ENCODE measurements at places on chromosomes 7 and 10.
A peak's percentile ranks its signal among the peaks of the same experiment; 100 is the strongest.

DNA sequence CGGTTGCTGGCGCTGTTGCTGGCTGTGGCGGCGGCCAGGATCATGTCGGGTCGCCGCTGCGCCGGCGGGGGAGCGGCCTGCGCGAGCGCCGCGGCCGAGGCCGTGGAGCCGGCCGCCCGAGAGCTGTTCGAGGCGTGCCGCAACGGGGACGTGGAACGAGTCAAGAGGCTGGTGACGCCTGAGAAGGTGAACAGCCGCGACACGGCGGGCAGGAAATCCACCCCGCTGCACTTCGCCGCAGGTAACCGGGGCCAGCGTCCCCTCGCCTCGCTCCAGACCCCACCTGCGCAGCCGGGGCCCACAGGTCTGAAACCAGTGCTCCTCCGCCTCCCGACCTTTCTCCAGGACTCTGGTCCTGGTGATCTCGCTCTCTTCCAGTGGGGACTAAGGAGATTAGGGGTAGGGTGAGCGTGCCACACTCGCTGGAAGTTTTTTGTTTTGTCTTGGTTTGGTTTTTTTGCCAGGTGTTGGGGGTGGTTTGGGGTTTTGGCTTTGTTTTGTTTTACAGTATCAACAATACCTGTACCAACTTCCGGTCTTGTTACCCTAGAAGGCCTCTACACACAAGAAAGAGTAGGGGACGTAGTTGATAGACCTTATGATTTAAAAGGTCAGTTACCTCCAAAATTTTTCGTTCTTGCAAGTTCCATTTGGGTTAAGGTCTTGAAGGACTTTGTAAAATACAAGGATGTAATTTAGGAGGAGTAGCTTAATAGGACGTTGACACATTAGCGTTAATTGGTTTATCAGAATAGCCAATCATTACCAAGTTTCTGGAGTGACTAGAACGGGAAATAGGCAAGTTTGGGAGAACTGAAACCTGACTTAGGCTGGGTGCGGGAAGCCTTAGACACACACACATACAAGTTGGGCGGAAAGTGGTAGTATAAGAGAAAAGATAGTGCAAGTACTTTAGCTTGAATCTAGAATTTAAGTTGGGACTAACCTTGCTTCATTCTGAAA lies 704 bp downstream of the TNKS2 start:
- peak; percentile 60 for DNase-seq

DNA sequence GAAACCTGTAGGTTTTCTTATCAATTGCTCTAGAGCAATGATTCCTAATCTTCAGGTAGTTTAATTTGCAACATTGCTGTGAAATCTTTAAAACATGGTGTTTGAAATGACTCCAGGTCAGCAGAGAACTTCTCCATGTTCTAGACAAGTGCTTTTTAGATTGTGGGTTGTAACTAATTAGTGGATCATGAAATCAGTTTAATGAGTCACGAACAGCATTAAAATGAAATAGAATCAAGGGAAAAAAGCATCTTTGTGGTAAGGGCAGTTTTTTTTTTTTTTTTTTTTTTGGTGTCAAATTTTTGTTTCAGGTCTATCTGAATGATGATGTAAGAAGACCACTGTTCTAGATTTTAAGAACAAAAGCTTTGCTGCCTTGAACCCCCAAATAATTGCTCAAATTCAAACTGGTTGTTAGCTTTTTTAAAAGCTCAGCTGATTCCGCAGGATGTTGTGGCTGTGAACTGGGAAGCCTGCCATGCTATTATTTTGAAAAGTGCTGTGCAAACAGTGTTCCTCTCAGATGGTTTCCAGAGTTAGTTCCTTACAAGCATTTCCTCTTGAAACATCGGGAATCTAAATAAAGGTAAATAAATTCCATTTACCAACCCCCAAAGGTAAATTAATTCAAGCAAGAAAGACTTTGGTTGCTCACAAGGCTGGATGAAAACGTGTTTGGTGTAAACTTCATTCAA lies 13.1 kb upstream of the PDK4 start:
- DNase-seq: no peak

- DNase-seq: no peak
Observed at GRCh38 chr10:44774676-44775401, 136.3 kb upstream of the TMEM72 start.

DNA sequence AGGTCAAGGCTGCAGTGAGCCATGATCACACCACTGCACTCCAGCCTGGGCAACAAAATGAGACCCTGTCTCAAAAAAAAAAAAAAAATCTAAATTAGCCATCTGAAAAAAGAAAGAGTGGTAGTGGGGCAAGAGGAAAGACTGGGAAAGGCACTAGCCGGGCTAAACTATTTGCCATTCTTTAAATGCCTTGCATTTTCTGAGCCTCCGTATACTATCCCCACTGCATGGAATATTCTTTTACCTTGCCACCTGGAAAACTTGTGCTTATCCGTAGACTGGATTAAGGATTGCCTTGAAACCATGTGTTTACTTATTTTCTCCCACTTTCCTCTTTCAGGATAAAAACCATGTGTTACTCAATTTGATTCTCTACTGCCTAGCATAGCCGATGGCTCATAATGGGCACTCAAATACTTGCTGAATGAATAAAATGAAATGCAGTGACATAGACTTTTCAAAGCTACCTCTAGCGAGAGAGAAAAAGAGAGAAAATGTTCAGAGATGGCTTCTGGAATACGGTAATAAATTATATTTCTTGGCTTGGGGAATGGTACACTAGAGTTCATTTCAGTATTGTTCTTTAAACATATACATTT lies 30.6 kb downstream of the HYCC1 start:
- DNase-seq: no peak

DNA sequence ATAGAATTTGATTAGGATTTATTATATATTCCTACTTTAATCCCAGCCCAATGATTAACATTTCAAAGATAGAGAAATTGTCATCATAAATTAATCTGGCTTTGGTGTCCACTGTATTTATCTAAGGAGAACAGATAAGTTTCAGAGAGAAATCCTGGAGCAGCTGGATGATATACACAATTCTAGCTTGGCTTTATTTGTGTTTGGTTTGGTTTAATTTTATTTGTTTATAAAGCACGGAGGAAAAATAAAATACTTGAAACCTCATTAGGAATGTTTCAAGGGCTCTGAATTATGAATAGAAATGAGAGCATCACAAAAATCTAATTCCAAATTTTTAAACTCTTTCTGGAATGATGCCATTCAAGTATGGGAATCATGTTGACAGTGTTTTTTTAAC lies 42.1 kb downstream of the SEMA3D start:
- no peak for DNase-seq

- DNase-seq: no peak
Observed at GRCh38 chr7:106501605-106502580, 159.1 kb downstream of the CCDC71L start.

- DNase-seq: no peak
Observed at GRCh38 chr7:31688996-31689395, 2.0 kb downstream of the PPP1R17 start.

GRCh38 chr7:130733931-130734814 lies at the start of gene KLF14:
Gene KLF14 (minus strand): TSS chr7:130734207. CDS start chr7:130734033, 174 bp downstream.
- no peak for DNase-seq

GRCh38 chr10:90047243-90047729 lies 345.9 kb downstream of the KIF20B start:
- DNase-seq: no peak

DNA sequence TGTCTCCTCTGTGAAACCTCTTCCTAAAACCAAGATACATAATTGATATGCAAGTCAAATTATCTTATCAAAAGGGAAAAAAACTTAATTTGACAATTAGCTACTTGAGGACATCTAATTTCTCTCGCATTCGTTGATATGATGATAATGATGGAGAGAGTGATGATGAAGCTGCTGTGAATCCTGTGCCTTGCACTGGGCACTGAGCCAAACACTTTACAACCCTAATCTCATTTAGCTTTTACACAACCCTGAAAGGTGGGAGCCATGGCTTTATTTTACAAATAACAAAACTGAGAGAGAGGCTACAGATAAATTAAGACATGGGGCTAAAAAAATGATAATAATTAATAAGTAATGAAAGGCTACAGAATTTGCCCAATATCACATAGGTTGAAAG lies 176.0 kb downstream of the NOC3L start:
- DNase-seq: no peak

GRCh38 chr10:56370217-56371113 lies 9.4 kb upstream of the ZWINT start:
- no peak for DNase-seq

- DNase-seq: no peak
Observed at GRCh38 chr7:101501351-101501750, 127.7 kb downstream of the MYL10 start.

DNA sequence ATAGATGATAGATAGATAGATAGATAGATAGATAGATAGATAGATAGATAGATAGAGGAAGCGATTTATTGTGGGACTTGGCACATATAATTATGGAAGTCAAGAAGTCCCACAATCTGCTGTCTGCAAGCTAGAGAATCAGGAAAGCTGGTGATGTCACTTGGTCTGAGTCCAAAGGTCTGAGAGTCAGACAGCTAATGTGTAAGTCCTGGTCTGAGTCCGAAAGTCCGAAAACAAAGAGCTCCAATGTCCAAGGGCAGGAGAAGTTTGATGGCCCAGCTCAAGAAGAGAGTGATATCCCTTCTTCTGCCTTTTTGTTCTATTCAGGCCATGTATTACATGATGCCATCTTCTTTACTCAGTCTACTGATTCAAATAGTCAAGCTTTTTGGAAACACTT lies 53.8 kb upstream of the TCF7L2 start:
- no peak for DNase-seq

- DNase-seq: no peak
Observed at GRCh38 chr10:35355971-35356724, 19.8 kb downstream of the CCNY start.

DNA sequence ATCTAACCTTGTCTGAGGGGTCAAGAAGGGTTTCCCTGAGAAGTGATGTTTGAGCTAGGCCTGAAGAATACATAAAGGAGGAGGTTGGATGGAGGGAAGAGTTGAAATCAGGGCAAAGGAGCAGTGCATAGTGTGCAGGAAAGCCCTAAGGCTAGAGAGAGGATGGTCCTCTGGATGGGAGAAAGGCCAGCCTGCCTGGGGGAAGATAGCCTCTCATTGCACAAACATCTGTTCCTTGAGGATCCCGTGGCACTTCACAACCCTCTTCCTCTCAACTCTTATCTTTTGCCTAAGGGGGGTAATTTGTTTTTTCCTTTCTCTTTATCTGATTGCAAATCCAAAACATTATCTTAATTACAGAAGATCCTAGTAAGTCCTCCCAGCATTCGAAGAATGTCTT lies 35.7 kb downstream of the STAMBPL1 start:
- no peak for DNase-seq

DNA sequence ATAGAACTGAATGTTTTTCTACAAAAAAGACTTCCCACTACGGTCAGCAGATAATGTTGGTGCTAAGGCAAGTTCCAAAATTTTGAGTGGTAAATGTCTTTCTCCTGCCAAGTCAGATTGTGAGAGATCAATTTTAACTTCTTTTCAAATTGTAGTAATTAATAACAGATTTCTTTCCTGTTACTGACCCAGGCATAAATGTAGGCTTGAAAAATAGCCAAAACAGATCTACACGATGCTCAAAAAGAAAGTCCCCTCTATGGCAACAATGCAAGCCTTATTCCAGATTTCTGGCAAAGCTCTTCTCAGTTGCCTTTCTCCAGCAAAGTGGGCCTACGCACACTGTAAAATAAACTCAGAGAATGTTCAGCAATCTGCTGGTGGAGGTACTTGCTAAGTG lies 641.0 kb upstream of the NRP1 start:
- no peak for DNase-seq

DNA sequence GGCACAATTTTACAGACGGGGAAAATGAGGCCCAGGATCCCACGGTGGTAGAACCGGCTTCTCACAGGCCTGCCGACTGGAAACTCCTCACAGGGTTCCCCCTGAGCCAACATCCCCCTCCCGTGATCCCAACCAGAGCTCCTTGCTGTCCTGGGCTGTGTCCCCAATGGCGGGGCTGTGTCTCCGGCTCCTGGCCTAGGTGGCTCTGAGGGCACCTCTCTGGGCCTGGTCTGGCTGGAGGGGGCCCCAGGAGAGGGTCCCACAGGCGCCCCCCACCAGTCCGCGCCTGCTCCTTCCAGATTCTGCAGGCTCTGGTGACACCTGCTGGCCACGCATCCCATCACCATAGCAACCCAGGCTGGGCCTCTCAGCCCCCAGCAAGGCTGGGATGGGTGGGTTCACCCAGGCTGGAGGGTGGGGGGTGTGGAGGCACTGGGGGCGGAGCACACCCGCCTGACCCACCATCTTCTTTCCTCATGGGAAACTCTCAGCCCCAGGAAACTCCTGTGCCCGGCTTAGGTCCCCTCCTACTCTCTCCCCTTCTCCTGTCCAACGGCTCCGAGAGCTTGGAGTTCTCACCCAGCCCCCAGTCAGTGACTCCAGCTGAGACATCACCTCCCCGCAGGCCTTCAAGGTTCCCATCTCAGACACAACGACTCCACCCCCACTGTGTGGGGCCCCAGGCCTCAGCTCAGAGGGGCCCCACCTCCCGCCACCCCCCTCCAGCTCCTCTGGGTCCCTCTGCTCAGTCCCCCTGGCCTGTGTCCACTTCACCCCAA lies 27.1 kb upstream of the TNRC18 start:
- no peak for DNase-seq

GRCh38 chr10:66627156-66627555 lies 298.7 kb upstream of the LRRTM3 start:
- no peak for DNase-seq

DNA sequence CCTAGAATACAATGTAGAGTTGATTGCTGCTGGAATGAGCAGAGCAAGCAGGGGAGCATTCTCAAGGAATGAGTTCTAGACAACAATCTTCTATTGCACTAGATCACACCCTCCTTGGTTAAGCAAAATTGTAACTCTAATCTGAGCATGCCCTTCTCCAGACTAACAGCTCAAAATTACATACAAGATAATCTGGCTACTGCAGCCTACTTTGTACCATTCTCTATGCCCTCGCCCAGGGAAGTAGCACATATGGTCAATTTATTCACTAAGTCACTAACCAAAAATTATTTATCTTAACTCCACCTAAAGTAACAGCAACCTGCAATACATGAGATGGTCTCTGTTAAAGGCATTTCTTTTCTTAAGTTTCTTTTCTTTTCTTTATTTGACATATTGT lies 42.5 kb upstream of the KCTD7 start:
- no peak for DNase-seq

DNA sequence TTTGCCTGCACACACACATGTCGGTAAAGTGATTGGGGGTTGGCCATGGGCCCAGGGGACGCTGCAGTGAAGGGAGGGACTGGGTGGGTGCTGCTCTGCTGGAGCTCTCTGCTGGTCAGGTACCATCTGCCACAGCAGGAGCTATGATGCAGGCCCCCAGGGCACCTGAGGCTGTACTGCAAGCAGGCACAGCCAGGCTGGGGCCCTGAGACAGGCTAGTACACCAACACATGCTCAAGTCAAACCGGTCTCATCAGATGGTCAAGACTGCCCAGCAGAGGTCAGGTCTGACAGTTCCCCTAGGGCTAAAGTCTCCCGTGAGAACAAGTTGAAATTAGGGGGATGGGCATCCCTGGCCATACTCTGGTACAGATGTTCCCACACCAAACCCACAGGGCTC lies 118.3 kb upstream of the THSD7A start:
- no peak for DNase-seq

- no peak for DNase-seq
Observed at GRCh38 chr10:124174071-124174566, 80.7 kb upstream of the CHST15 start.
